Activated CD8-positive, alpha-beta T cell treated with anti-CD3 and anti-CD28 coated beads, Interleukin-2, amount 10 ng/mL, durations not matched to agents 7 days and 5 days (primary cell): ENCODE measurements at places on chromosomes 7 and 10.

DNA sequence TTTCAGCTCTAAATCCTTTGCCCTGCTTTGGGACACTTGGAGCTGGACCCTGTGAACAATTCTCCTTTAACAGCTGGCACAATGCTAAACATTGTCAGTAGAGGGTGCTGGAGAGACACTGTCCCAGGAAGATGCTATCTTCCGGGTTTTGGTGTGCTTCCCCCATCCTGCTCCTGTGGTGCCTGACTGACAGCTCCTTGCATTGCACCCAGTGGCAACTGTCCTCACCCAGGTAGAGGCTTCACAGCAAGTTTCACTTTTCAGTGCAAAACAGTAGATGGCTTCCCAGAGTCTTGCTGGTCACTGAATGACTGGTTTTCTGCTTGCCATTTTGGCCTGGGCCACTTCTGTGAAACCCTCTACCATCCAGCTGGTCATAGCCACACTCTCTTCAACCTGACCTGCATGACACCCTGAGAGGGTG lies 77.3 kb downstream of the CDC14C start:
- H3K27me3 ChIP-seq: no peaks in the 10 kb centered on the region
- DNase-seq: peak; percentile 33
- no peak overlapping the region for H3K27ac ChIP-seq
- H3K4me1 ChIP-seq: no peaks in the 10 kb centered on the region
- H3K4me3 ChIP-seq: no peak overlapping the region
- no peaks in the 10 kb centered on the region for H3K36me3 ChIP-seq

GRCh38 chr7:151185762-151186639 lies 1.0 kb downstream of the ASB10 start:
- H3K27me3 ChIP-seq: peaks cover 13% of the 10 kb centered on the region
- H3K4me1 ChIP-seq: no peaks in the 10 kb centered on the region
- H3K27ac ChIP-seq: no peak overlapping the region
- H3K4me3 ChIP-seq: no peak overlapping the region
- DNase-seq: no peak

DNA sequence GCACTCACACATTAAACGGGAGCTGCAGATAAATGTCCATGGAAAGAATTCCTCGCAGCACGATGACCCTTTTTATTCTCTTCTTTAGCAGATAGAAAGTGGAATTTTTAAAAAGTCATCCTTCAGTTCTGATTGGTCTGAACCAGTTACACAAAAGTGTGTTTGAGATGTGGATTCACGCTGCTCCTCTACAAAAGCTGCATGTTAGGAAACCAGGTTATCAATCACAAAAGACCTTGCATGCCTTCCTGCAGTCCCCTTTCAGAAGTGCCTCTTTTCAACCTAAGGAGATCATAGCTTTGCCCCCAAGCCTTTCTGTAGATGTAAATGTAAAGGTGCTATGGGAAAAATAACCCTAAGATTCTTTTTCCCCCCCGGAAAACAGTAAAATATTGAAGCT lies 299.7 kb downstream of the PLXDC2 start:
- no peak for DNase-seq
- no peaks in the 10 kb centered on the region for H3K36me3 ChIP-seq
- no peaks in the 10 kb centered on the region for H3K4me1 ChIP-seq
- no peak overlapping the region for H3K4me3 ChIP-seq

DNA sequence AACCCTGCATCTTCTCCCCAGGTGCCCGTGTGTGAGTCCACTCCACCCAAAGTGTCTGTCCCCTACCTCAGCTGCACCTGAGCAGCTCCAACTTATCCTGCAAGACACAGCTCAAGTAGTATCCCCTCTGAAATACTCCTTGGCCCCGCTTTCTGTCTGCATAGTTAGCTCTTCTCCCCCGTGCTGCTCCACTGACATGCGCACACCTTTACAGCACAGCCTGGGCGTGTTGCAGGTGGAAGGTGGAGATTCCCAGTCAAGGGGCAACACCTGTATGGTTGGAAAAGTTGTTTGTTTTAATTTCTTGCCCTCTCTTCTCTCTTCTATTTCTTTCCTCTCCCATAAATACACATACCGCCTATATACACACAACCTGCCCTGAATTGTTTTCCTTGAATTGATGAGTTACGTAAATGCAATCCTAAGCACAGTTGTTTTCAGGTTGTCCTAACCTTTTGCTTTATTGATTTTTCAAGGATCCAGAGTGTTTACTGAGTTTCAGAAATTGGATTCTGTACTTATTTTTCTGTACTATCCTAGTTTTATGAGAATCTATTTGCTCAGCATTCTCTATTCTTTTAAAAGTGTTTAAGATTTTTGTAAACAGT lies 14.9 kb downstream of the MET start:
- H3K36me3 ChIP-seq: no peaks in the 10 kb centered on the region
- H3K4me3 ChIP-seq: no peak overlapping the region
- H3K27ac ChIP-seq: no peak overlapping the region
- no peaks in the 10 kb centered on the region for H3K4me1 ChIP-seq
- no peak for DNase-seq

- peaks cover 11% of the 10 kb centered on the region for H3K27me3 ChIP-seq
- H3K4me1 ChIP-seq: peaks cover 14% of the 10 kb centered on the region
- DNase-seq: no peak
- H3K27ac ChIP-seq: no peak overlapping the region
- no peak overlapping the region for H3K4me3 ChIP-seq
- H3K36me3 ChIP-seq: peaks cover 1% of the 10 kb centered on the region
These were observed 14.7 kb upstream of the LMBR1 start for GRCh38 chr7:156907656-156908055.

GRCh38 chr10:112739592-112740353 lies 210.3 kb upstream of the TCF7L2 start:
- H3K4me3 ChIP-seq: no peak overlapping the region
- H3K27me3 ChIP-seq: no peaks in the 10 kb centered on the region
- no peak overlapping the region for H3K27ac ChIP-seq

- no peak overlapping the region for H3K4me3 ChIP-seq
- H3K27ac ChIP-seq: no peak overlapping the region
- H3K36me3 ChIP-seq: no peaks in the 10 kb centered on the region
- no peaks in the 10 kb centered on the region for H3K27me3 ChIP-seq
- no peaks in the 10 kb centered on the region for H3K4me1 ChIP-seq
- no peak for DNase-seq
These were observed 667.6 kb upstream of the FOXK1 start for GRCh38 chr7:4014346-4015050.

- peaks cover 7% of the 10 kb centered on the region for H3K36me3 ChIP-seq
- H3K27me3 ChIP-seq: peaks cover 28% of the 10 kb centered on the region
- DNase-seq: no peak
- H3K27ac ChIP-seq: no peak overlapping the region
- no peaks in the 10 kb centered on the region for H3K4me1 ChIP-seq
- no peak overlapping the region for H3K4me3 ChIP-seq
These were observed 73.0 kb upstream of the ADRB1 start for GRCh38 chr10:113970641-113971040.

GRCh38 chr7:26543340-26543739 lies 251.7 kb downstream of the SNX10 start:
- no peak for DNase-seq
- H3K27ac ChIP-seq: no peak overlapping the region
- H3K27me3 ChIP-seq: peaks cover 17% of the 10 kb centered on the region

GRCh38 chr10:3890602-3891352 lies 105.8 kb upstream of the KLF6 start:
- no peak overlapping the region for H3K27ac ChIP-seq
- peaks cover 48% of the 10 kb centered on the region for H3K4me1 ChIP-seq
- H3K36me3 ChIP-seq: no peaks in the 10 kb centered on the region
- no peaks in the 10 kb centered on the region for H3K27me3 ChIP-seq
- no peak for DNase-seq

- no peak for DNase-seq
- H3K27me3 ChIP-seq: no peaks in the 10 kb centered on the region
- H3K36me3 ChIP-seq: peaks cover 7% of the 10 kb centered on the region
- H3K4me3 ChIP-seq: no peak overlapping the region
These were observed 66.1 kb upstream of the PIP4K2A start for GRCh38 chr10:22780474-22780885.

DNA sequence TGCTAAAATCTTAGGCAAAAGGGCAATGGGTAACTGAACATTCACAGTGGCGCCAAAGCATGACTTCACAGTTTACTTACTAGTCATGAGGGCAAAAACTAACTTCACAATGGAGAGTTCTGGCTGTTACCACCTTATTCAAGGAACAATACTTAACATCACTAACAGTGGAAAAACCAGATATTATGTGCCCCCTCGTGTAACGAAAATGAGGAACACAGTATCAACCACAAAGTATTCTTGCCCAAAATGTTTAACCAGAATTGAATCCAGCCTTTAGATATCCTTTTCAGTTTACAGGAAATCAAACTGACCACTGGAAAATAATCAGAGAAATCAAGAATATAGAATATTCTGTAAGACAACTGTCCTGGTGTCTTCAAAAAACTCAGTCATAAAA lies 9.5 kb downstream of the C7orf25 start:
- H3K27ac ChIP-seq: no peak overlapping the region
- H3K4me1 ChIP-seq: no peaks in the 10 kb centered on the region
- H3K36me3 ChIP-seq: no peaks in the 10 kb centered on the region
- DNase-seq: no peak

DNA sequence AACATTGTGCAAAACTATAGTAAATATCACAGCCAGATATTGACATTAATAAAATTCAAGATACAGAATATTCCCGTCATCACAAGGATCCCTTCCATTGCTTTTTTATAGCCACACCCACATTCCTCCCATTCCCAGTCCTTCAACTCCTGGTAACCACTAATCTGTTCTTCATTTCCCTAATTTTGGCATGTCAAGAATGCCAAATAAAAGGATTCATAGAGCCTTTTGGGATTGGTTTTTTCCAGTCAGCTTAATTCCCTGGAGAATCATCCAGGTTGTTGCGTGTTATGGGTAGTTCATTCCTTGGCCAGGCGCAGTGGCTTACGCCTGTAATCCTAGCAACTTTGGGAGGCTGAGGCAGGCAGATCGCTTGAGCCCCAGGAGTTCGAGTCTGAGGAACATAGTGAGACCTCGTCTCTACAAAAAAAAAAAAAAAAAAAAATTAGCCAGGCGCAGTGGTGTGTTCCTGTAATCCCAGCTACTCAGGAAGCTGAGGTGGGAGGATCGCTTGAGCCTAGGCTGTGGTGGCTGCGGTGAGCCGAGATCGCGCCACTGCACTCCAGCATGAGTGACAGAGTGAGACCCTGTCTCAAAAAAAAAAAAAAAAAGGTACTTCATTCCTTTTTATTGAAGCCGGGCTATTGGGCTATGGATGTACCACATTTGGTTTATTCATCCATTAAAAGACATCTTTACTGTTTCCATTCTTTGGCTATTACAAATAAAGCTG lies 2.7 kb downstream of the OGDH start:
- H3K27ac ChIP-seq: no peak overlapping the region
- DNase-seq: no peak
- H3K36me3 ChIP-seq: peaks cover 21% of the 10 kb centered on the region
- H3K4me1 ChIP-seq: peaks cover 46% of the 10 kb centered on the region
- peaks cover under 1% of the 10 kb centered on the region for H3K27me3 ChIP-seq
- H3K4me3 ChIP-seq: peak overlapping the region; percentile 48

DNA sequence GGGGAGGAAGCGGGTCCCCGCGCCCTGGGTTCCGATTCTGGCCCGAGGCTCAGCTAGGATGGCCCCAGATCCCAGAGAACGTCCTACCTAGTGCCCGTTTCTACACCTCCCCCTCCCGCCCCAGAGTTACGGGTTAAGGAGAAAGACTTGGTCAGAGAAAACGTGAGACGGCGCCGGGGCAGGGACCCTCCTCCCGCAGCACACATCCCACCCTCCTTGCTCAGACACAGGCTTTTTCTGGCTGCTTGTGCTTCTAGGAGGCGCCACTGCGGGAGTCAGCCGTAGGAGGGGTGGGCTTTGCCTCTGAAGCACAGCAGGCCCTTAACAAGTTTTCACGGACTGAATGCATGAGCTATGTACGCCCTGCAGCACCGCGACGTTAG lies 104.9 kb upstream of the LEP start:
- no peak overlapping the region for H3K27ac ChIP-seq
- DNase-seq: no peak
- H3K4me3 ChIP-seq: peak overlapping the region; percentile 69

DNA sequence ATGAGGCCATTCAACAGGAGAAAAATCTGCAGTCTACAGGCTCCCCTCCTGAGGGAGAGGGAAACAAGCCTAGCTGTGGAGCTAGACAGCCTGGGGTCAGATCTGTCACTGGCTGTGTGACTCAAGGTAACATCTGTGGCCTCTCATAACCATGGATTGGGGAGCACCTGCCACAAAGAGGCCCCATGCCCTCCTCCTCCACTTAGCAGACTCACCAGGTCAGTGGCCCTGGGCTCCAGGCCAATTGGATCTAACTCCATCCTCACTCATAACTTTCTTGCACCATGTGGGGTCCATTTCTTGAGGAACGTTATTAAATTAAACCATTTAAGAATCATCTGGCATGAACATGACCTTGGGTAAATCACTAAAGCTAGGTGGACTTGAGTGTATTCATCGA lies 1.8 kb downstream of the GDF10 start:
- no peaks in the 10 kb centered on the region for H3K36me3 ChIP-seq
- no peak overlapping the region for H3K27ac ChIP-seq
- H3K4me1 ChIP-seq: peaks cover 3% of the 10 kb centered on the region
- H3K27me3 ChIP-seq: peaks cover 37% of the 10 kb centered on the region
- DNase-seq: no peak
- no peak overlapping the region for H3K4me3 ChIP-seq

DNA sequence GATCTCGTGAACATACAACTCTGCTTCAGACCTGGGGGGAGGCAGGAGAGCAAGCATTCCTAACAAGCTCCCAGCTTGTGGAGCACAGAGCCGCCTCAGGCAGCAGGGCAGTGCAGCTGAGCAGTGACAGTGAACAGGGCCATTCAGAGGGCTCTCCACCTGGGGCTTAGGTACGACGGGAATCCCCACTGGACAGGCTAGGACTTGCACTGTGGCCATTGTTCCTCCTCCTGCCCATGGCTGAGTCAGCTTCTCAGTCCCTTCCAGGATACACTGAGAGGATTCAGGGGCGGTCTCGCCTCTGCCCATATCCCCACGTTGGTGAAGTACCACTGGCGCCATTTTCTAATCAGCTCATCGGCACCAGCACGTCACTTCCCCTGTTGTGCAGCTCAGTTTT lies 71.1 kb downstream of the FIGNL1 start:
- H3K4me3 ChIP-seq: no peak overlapping the region
- H3K4me1 ChIP-seq: peaks cover 82% of the 10 kb centered on the region
- H3K36me3 ChIP-seq: peaks cover 92% of the 10 kb centered on the region
- peak; percentile 20 for DNase-seq
- H3K27ac ChIP-seq: peak overlapping the region; percentile 55

DNA sequence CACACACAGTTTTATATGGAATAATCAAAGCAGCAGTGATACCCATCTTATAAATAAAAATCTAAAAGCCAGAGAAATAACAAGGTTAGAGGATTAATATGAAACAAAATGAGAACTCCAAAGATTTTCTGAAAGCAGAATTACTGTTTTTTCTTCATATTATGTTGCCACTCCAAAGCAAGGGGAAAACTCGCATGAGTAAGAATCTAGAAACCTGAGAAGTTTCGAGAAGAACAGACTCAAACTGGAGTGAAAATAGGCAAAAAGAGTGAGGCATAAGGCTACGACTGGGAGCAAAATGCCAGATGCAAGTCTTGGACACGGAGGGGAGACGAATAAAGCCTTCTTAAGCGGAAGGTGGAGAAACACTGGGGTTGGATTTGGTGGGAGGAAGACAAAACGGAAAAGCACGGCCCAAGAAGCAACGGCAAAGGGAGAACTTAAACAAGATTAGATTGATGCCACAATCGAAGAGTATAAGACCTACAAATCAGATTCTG lies 923 bp downstream of the TNPO3 start:
- peak overlapping the region; percentile 96 for H3K4me3 ChIP-seq
- H3K27me3 ChIP-seq: peaks cover 7% of the 10 kb centered on the region
- DNase-seq: no peak
- H3K4me1 ChIP-seq: peaks cover 38% of the 10 kb centered on the region

- H3K4me3 ChIP-seq: no peak overlapping the region
- no peak for DNase-seq
- no peaks in the 10 kb centered on the region for H3K4me1 ChIP-seq
- peaks cover 12% of the 10 kb centered on the region for H3K27me3 ChIP-seq
- no peaks in the 10 kb centered on the region for H3K36me3 ChIP-seq
- no peak overlapping the region for H3K27ac ChIP-seq
These were observed 129.2 kb upstream of the NRBF2 start for GRCh38 chr10:63003816-63004453.
